T-helper 9 cell (primary cell): ENCODE measurements at places on chromosomes 2 and 18.

DNA sequence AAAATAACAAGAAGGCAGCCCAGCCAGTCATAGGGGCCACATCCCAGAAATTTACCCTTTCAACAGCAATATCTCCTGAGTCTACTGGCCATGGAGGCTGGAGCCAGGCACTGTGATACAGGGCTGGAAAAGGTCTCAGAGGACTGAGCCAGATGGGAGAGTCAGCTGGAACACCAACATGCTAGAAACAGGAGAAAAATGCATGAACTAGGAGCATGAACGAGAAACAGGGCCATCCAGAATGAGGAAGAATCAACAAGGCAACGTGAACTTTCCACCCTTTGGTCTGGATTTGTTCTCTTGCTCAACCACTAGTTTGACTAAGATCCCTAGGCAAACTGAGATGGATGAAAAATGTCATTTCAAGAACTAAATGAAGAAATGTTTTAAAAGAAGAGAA, 13.1 kb downstream of the PID1 start:
- no peak for DNase-seq

GRCh38 chr2:239002954-239003623, 155.2 kb downstream of the TWIST2 start:
- DNase-seq = no peak

DNA sequence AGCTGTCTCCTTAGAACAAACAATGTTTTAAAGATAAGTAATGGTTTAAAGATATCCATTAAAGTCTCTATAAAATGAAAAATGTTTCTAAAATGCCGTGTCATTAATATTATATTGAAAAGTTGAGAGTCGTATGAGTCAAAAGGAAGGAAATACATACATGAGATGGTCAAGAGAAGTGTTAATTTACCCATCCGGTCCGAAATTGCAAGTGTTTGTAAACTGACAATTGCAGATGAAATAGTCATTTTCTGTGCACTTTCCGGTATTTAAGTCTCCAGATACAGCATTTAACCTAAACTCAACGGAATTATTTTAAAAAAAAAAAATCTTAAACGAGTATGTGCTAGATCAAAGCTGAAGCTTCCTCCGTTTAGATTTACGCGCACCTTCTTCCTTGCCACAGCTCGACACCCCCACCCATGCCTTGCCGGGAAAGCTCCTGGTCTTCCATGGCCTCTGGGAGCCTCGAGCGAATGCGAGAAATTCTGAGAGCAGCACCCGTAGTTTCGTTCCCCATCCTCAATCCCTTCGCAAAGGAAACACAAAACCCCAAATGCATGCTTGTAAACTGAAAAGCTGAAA, 1.8 kb downstream of the DSC3 start:
- DNase-seq = no peak

DNA sequence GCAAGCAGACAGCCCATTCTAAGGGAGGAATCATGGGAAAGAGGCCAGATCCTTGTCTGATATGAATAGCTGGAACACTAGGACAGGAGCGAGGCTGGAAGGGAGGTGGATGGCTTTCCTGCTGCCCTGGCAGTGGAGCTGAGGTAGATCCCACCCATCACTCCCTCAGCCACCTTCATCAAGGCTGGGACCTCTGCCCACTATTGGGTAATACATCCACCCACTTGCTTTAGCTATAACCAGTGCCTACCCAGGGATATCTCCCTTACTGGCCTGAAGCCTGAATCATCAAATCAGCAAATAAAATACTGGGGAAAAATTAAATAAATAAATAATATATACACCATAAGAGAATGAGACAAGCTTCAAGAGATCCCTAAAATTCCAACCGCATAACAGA, 183.2 kb upstream of the KYNU start:
- no peak for DNase-seq

DNA sequence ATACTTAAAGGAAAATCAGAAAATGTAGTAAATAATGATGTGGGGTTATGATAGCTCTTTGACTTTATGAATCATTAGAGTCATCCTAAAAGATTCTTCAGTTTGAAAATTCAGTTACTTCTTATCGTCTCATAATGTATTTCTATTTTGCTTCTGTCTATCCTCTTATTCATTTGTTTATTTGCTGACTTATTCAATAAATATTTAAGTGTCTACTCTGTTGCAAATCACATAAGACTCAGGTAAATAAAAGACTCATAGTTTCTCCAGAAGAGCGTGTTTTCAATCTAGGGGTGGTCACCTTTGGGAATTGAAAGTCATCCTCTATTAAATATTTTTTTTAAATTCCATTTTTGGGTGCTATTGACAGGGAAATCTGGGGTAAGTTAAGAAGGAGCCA, 69.1 kb upstream of the RBMS1 start:
- no peak for DNase-seq

GRCh38 chr2:75453384-75454240, 107.1 kb downstream of the EVA1A start:
- DNase-seq = no peak

GRCh38 chr2:128439791-128440665, 121.4 kb upstream of the HS6ST1 start:
- no peak for DNase-seq

- no peak for DNase-seq
These were observed 28.5 kb upstream of the ACKR3 start for GRCh38 chr2:236541008-236541562.

DNA sequence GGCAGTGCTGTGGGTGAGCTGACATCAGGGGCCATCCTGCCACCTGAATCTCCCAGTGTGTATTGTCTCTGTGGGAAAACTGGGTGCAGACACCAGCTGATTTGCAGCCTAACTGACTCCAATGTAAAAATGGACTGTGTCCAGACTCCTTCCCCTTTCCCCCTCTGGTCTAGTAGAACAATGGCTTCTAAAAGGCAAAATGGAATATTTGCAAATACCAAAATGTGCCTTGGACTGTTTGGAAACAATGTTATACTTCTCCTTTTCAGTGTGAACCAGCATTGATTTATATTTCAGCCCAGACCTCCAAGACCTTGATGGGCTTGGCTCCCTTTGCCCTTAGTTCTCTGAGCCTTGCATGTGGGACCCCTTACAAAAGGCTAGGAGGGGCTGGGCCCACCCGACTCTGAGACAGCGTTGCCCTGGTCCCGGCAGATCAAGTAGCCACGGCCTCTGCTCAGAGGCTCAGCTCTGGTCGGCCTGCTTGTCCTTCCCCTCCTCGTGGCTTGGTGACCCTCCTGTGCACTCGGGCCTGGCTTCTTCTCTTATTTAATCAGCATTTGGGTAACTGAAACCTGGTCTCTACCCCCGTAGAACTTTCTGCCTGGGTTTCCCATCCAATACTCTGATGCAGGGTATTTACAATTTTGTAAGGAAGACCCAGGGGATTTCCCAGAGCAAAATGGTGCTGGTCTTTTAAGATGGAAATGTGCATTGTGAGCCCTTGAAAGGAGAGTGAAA, 18.0 kb upstream of the ACKR3 start:
- no peak for DNase-seq

DNA sequence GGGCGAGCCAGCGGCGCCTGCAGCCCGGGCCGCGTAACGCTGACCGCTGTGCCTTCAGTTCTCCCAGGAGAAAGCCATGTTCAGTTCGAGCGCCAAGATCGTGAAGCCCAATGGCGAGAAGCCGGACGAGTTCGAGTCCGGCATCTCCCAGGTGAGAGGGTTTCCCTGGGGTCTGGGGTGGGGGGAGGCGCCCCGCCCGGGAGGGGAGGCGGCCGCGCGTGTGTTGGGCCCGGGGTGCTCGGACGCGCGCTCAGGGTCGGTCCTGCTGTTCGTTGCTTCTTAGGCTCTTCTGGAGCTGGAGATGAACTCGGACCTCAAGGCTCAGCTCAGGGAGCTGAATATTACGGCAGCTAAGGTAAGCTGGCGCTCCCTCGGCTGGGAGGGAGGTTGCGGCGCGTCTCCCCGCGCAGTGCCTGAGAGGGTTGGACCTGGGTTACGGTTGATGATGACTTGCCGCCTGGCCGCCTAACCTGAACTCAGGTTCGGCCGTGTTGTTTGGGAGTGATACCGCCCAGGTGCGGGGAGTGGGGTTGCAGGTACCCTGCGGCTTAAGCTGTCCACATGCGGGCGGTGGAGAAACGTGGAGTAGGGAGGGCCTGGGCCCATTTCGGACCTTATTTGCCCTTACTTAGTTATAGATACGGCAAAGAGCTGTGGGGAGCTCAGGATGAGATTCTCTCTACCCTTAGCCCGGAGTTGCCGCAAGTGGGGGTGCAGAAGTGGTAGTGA, 638 bp downstream of the RPS7 start:
- DNase-seq = peak; percentile 18

DNA sequence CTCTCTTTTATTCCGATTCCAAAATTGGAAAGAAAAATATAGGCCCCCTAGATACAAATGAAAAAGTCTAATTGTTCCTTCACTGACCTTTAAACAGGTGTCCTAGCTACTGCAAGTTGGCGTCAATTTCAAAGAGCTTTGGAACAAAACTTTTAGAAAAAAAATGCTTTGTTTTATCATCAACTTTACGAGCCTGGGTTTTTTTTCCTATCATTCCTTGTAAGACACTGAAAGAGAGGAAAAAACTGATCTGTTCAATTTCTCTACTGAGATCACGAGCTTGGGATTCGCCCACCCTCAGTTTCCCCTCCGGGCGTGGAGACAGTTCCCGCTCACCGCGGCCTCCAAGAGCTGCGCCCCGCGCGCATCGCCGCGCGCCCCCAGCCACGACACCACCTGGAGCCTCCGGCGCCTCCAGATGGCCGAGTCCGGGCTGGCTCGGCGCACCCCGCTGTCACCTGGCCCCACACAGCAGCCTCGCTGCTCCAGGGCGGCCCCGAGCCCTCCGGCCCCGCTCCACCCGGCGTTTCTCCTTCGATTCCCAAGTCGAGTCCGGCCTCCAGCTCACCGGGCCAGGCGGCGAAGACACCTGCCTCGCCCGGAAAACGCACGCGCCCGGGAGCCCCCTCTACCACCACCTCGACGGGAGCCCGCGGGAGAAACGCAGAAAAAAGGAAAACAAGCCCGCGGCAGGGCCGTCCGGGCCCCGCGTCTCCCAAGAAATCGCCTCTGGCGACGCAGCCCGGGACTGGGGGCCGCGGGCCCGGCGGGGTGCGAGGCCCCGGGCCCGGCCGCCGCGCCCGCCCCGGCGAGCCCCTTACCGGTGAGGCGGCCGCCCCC, 656 bp downstream of the TBC1D8 start:
- DNase-seq = no peak

GRCh38 chr2:205276116-205276777, 406.1 kb upstream of the NRP2 start:
- DNase-seq = no peak

DNA sequence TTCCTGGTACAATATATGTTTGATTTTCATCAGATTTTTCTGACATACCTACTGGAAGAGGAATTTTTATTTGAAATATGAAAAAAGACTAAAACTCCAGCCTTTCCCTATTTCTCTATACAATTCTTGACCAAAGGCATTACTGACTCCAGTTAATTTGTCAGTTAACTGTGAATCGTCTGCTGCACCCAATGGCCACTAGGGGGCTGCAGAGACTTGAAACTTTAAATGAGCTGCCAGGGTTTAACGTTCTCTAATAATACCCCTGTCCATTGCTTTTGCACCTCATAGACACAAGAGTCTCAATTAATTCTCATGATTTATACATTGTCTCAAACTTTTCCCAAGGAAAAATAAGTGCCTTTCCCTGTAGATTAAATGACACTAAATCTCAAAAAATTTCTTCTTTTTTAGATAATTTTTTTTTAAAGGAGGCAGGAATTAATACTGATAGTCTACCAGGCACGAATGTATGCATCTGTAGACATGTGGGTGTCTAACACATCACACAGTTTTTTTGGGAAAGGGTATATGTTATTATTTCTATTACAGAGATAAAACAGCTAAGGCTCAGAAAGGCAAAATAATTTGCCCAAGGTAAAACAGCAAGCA, 1.8 kb upstream of the ALK start:
- peak; percentile 10 for DNase-seq

DNA sequence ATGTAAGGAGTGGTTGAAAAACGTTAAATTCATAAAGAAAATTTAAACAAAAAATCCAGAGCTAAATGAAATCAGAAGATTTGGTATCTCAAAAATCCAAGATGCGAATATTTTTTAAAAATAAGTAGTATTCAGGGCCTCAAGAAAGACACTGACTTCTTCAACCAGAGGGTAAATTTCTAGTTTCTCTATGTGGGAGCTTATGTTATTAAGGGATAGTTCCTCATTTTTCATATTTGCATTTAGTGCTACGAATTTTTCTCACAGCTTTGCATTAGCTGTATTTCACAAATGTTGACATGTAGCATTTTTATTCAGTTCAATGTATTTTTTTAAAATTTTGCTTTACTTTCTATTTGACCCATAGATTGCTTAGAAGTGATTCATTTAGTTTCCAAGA, 454.7 kb downstream of the CBLN2 start:
- DNase-seq = no peak

GRCh38 chr2:229566370-229566769, 148.0 kb downstream of the DNER start:
- DNase-seq = no peak

DNA sequence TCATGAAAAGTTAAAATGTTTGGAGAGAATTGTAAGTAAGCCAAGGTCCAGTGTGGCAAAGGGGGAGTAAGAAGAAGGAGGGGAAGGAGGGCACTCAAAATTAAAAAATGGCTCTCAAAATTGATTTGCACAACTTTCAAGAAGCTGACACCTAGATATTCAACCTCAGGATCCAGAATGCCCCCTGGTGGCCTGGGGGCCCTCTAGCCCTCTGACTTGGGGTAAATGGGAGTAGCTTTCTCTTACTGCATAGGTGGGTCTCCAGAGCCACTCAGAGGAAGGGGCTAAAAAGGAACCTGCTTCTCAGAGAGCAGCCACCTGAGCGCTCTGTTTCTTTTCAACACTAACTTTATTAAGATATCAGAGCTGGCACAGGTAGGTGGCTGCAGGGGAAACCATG, 968.5 kb downstream of the BCL11A start:
- no peak for DNase-seq

DNA sequence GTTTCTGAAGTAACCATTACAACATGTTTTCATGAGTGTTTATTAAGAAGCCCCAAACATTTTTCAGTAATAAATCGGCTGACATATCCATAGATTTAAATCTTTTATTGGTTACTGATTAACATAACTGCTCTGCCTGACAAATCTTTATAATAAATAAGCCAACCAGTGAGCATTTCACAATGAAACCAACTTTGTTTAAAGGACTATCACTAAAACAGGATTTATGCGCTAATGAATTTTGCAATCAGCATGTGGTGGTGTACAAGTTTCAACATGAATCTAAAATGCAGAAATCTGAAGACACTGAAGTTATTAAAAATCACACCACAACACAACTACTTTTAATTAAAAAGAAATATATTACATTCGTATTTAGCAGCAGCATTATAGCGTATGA, 166.7 kb downstream of the MEIS1 start:
- no peak for DNase-seq

- no peak for DNase-seq
These were observed 315.1 kb upstream of the KLHL29 start for GRCh38 chr2:23069923-23070322.

GRCh38 chr2:195507447-195508138, 149.4 kb upstream of the SLC39A10 start:
- DNase-seq = no peak

GRCh38 chr2:62974999-62975398, 75.6 kb upstream of the OTX1 start:
- DNase-seq = no peak

DNA sequence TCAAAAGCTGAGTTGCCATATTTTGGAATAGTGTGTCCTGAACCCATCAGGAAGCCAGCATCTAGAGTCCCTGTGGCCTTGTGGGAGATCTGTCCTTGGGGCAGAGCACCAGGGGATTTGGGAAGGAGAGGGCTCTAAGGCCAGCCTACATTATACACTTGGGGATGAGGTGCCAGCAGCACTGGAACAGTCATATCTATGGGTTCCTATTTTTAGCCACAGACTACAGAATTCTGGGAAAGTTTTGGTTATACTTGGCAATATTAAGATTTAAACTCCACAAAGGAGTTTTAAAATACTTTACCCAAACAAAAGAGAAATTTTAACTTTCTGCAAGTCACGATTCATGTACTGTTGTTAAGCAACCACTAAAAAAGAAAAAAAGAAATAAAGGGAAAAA, 405.7 kb upstream of the MMADHC start:
- no peak for DNase-seq
